ENCODE measurements at places on chromosomes 11 and 22.

DNA sequence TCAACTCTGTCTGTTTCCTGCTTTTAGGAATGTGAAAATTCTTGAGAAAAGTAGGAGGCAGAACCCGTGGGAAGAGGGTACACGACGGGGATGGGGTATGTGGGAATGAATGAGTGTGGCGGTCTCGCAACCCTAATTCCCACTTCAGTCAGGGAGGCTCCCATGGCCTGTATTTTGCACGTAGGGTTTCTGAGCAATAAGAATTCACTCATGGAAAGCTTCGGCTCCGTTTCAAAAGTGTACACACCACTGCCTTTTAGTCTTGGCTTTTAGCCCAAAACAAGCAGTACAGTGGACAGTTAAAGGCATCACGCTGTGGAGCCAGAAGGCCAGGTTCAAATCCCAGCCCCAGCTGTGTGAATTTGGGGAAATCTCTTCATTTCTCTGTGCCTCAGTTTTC is 116.7 kb downstream of the MN1 start:
- no peak for DNase-seq

GRCh38 chr11:104704888-104705287 is 193.4 kb downstream of the CASP12 start:
- no peak for DNase-seq

DNA sequence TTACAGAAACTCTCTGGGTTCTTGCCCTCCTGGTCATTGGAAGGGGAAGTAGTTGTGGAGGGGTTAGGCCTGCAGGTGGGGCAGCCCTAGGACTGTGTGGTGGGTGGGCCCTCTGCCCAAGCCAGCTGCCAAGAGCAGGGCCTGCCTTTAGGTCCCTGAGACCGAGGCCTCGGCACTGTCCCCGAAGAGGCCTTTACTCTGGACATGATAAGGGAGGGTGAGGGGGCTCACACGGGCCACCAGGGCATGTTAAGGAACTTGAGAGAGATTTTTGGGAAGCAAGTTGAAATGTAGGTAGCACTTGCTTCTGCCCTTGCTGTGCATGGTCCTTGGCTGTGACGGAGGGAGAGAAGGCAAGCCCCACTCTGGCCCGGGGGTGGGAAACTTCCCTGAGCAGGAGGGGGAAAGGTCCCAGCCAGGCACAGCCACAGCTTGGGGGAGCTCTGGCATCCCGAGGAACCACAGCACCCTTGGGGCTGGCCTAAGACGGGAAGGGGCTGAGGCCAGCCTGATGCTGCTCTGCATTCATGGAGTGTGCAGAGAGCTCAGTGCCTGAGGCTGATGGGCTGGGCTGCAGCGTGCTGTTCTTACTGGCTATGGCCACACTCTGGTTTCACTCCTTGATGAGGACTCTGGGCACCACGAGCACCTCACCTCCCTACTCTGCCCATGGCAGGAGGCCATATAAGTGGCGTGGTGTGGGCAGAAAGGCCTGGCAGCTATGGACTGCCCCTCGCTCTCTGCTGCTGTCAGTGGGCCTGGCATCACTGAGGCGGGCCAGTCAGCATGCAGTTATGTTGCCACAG is 7.8 kb upstream of the RANBP1 start:
- no peak for DNase-seq

DNA sequence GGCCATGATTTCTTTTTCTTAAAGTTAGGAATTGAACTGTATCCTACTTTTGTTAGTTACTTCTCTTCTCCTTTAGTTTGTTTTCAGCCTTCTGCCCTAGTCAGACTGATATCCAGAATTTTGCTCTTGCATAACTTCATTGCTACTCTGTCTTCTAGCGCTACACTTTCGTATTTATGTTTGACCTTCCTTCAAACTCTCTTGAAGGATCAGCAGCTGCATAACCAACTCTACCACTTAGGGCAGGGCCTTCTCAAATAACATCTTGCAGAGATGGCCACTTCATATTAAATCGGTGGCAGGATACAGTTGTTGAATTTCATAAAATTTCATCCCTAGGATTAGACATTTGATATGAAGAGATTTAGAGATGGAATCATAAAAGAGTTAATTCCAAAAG is 43.9 kb downstream of the KDM2A start:
- no peak for DNase-seq
